Aorta (tissue), 5 donors: ENCODE measurements at places on chromosomes 13 and 19. TPM values are rescaled to one million over a fixed set of nuclear protein-coding genes. Genes with fewer than 3 reads are reported as not detected.

CD177 gene
- total RNA-seq = 6.0 TPM

ICAM5 gene
- 1.3 TPM for total RNA-seq

MED29 gene
- total RNA-seq = 28.9 TPM

CADM4 gene
- total RNA-seq = 6.5 TPM

ZNF471 gene
- 11.0 TPM for total RNA-seq

ZNF8 gene
- 7.8 TPM for total RNA-seq

ZNF44 gene
- total RNA-seq = 13.9 TPM

ZNF580 gene
- total RNA-seq = 43.7 TPM

URAD gene
- total RNA-seq = not detected

PGLYRP1 gene
- total RNA-seq = not detected

ZNF66 gene
- total RNA-seq = 3.7 TPM

SDHAF1 gene
- 11.6 TPM for total RNA-seq

SEMA6B gene
- 32.0 TPM for total RNA-seq

TOMM40 gene
- total RNA-seq = 22.3 TPM

IQCN gene
- 12.2 TPM for total RNA-seq

CNN2 gene
- total RNA-seq = 185 TPM

ZNF714 gene
- 8.8 TPM for total RNA-seq

HCN2 gene
- 0.30 TPM for total RNA-seq

CACNG7 gene
- not detected for total RNA-seq

MCEMP1 gene
- total RNA-seq = 4.3 TPM

WDR87 gene
- not detected for total RNA-seq

ACP5 gene
- 13.1 TPM for total RNA-seq

THSD1 gene
- 6.6 TPM for total RNA-seq

RASGRP4 gene
- total RNA-seq = 4.1 TPM

ZFP36 gene
- 205 TPM for total RNA-seq

FBXO27 gene
- 8.6 TPM for total RNA-seq

SLC8A2 gene
- 0.72 TPM for total RNA-seq

CGB3 gene
- total RNA-seq = not detected

SHD gene
- not detected for total RNA-seq
